ENCODE measurements at places on chromosomes 7 and 10.

DNA sequence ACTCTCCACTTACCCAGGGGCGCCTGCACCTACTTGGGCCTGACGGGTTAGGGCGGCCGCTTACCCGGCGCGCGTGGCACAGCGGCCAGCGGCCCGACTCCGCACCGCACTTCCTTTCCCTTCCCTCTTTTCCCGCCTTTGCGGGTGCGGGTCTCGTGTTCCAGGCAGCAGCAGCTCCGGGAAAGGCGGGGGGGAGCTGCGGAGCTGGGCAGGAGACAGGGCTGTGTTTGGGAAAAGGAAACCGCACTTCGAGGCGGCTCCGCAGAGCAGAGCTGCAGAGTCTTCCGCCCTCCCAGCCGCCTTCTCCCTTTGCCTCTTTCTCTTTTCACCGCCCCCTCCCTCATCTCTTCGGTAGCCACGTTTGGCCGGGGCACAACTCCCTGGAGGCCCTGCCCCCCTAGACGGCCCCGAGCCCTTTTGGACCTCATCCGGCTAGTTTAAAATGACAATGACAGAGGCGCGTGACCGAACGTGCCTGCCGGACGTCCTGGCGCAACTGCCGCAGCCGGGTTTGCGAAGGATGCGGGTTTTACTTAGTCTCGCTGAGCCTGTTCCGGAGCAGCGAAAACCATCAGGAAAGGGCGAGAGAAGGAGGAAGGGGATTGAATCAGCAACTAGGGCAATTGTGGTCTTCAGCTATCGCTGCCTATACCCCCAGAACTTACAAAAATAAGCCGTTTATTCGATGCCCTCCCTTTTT is 7.9 kb upstream of the PAX2 start:
- DNase-seq, result no peak

GRCh38 chr10:110057456-110057855 is 49.7 kb downstream of the ADD3 start:
- DNase-seq, result no peak

DNA sequence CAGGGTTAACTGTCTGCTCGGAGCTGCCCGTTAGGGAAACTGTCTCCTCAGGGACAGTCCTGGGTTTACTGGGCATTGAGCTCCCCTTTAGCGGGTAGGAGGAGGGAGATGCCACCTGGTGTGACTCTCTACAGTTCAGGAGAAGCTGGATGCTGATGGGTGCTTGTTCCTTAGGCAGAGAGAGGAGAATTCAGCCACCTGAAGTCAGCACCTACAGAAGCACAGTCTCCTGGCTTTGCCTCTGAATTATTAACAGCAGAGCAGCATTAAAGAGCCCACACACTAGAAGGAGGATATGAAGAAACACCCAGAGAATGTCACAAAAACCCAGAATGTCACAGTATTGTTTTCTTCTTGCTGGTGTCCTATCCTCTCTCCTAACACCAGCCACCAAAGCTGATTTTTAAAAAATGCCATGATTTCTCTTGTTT is 696 bp downstream of the GIMAP4 start:
- no peak for DNase-seq

DNA sequence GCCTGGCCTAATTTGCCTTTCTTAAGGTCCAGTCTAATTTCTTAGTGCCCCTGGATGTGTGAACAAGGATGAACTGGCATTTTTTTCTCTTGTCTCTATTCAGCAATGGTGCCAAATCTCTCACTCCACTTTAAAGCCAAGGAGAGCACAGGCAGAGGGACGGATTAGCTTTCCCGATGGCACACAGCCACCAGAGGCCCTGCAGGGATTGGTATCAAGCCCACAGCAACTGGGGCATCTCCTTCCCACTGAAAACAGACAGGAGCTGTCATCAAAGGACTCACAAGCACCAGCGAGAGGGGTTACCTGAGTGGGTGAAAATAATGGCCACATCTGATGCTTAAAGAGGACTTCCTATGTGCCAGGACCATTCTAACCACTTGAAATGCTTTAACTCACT is 83.1 kb downstream of the ITIH5 start:
- DNase-seq, result no peak

GRCh38 chr10:132417957-132418441 is 21.0 kb downstream of the PWWP2B start:
- DNase-seq, result no peak

DNA sequence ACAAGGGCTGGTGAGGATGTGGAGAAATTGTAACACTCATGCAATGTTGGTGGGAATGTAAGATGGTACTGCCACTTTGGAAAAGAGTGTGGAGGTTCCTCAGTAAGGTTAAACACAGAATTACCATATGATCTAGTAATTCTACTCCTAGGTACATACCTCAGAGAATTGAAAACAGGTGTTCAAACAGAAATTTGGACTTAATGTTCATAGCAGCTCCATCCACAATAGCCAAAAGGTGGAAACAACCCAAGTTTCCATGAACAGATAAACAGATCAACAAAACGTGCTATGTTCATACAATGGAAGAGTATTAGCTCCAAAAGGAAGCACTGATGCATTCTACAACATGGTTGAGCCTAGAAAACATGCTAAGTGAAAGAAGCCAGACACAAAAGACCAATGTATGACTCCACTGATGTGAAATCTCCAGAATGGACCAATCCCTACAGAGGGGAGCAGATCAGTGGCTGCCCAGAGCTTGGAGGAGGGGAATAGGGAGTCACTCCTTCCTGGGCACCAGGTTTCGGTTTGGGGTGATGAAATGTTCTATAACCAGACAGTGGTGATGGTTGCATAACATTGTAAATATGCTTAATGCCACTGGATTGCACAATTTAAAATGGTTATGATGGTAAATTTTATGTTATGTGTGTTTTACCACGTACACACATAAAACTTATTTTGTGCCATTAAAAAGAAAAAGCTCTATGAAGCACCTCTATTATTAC is 5.7 kb upstream of the WDR86 start:
- DNase-seq, result no peak

DNA sequence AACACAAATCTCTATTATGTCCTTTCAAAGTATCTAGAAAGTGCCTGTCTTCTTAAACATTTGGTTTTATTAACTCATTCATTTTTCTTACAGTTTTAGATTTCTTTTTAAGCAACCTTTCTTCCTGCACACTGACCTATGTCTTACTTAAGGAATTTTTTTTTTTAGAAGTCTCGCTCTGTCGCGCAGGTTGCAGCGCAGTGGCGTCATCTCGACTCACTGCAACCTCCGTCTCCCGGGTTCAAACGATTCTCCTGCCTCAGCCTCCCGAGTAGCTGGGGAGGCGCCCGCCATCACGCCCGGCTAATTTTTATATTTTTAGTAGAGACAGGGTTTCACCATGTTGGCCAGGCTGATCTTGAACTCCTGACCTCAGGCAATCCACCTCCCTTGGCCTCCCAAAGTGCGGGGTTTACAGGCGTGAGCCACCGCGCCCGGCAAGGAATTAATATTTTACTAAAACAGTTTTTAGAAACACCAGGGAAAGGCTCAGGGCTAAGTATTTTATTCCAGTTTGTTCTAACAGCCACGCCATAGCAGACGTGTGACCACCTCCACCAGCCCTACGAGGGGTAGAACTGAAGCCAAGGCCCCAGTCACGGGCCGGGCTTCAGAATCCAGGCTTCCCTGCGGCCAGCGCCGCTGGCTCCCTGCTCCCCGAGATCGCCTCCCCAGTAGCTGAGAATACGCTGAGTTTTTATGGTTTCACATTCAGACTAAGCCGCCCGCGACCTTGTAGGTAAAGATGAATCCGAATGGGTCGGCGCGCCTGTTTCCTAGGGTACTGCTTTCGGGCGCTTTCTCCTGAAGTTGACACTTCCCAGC is 941 bp upstream of the LUC7L2 start:
- DNase-seq, result peak; percentile 40

DNA sequence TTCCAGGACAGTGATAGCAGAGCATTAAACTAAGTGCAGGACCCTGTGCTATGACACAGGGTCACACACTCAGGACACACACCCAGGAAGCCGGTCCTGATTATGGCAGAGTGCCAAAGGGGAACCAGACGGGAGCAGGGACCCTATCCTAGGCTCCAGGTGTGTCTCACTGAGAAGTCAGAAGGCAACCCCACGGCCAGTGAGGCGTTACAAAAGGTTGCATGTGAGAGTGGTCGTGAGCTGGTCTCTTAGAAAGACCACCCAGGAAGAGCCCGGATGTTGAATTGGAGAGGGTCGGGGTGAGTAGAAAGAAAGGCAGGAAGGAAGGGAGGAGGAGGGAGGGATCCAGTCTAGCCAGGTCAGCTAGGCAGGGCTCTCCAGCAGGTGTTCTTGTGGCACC is 31.0 kb downstream of the FRMPD2 start:
- DNase-seq, result no peak

GRCh38 chr10:112258407-112258806 is 24.8 kb upstream of the TECTB start:
- no peak for DNase-seq

- DNase-seq, result no peak
These were observed 1.5 kb upstream of the KCTD7 start for GRCh38 chr7:66627151-66627681.

- no peak for DNase-seq
These were observed 234.0 kb upstream of the PITRM1 start for GRCh38 chr10:3406556-3406955.

- DNase-seq, result no peak
These were observed 126.1 kb upstream of the FAM20C start for GRCh38 chr7:66296-66695.

- peak; percentile 24 for DNase-seq
These were observed 17.8 kb upstream of the CCNJ start for GRCh38 chr10:96025566-96025965.

GRCh38 chr7:74084722-74085578 is 1.3 kb downstream of the LIMK1 start:
- DNase-seq, result peak; percentile 13

DNA sequence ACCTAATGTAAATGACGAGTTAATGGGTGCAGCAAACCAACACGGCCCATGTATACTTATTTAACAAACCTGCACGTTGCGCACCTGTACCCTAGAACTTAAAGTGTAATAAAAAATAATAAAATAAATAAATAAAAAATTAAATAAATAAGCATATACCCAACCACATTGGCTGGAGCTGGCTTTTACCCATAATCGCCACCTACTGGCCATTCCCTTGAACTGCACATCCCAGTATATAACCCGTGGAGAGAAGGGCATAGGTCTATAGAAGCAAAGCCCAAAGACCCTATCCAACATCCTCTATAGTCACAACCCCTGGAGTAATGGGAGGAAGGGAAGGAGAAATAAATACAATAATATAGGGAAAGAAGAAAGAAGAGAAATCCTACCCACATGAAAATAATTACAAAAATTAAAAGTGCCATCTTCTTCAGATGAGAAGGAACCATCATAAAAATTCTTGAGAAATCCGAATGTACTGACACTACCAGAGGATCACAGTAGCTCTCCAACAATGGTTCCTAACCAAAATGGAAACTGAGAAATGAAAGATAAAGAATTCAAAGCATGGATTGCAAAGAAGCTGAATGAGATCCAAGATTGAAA is 65.6 kb downstream of the TWIST1 start:
- peak; percentile 58 for DNase-seq

GRCh38 chr7:119959811-119960210 is 313.2 kb upstream of the KCND2 start:
- no peak for DNase-seq

DNA sequence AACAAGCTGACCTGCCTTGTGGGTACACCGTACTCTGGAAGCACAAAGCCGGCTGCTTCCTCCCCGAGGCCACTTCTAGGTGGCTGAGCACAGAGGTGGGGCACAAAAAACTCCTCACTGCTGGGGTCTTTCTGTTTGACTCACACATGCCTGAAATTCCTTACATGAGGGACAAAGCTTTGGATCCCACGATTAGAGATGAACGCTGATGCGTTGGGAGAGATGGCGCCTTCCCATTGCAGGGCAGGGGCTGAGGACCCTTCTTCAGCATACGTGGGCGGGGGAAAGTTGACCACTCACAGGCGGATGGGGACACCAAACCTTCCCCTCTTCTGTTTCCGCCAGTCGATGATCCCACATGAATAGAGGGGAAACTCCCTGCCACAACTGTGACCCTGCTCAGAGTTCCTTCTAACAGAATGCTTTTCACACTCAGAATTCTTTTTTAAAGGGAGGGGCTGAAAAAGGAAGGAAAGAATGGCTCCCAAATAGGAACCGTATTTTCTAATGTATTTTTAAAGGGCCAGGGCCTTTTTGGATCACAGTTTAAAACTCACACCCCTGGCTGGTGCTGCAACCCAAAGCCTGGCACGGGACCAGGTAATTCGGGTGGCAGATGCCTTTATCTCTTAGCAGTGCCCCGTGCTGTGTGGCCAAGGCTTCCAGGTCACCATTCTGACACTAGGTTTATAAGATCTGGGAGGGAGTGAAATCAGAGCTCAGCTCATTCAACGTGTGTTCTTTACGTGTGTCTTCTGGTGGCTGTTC is 134.0 kb downstream of the PRKAG2 start:
- DNase-seq, result no peak

GRCh38 chr7:34952822-34953221 is 84.5 kb downstream of the DPY19L1 start:
- no peak for DNase-seq

- no peak for DNase-seq
These were observed 456.1 kb downstream of the PHTF2 start for GRCh38 chr7:78254726-78255055.

GRCh38 chr10:106107706-106108105 is 1056.8 kb downstream of the SORCS1 start:
- no peak for DNase-seq

GRCh38 chr10:77899690-77900089 is 26.9 kb downstream of the DLG5 start:
- no peak for DNase-seq

DNA sequence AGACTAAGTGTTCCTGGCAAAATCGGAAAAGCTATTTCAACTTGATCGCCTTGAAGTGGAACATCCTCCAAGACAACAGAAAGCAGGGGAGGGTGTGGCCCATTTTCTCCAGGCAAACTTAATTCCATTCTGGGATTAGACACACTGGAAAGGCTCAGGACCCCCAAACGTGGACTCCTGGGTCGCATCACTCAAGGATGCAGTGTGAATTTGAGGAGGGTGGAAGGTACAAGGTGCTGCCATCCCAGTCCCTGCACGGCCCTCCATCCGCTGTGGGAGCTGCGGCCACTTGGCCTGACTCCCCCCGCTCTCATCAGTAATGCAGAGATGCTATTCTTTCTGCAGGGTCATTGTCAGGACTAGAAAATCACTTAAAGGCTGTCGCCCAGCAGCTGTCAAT is 2.4 kb downstream of the CNPY1 start:
- no peak for DNase-seq

DNA sequence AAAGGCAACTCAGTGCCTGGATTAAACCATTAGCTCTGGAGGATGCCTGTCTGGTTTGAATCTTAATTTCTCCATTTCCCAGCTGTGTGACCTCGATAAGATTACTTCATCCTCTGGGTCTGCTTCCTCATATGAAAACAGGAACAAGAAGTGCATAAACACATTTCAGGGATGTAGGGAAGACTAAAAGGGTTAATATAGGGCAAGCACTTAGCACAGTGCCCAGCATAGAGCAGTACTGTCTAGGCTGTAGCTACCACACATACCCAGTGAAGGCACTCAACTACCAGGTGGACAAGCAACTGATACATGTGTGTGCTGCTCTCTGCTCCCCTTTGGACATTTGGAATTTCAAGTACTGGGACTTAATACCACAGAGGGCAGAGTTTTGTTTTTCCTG is 85.4 kb downstream of the KCNMA1 start:
- no peak for DNase-seq
